ENCODE measurements at places on chromosomes 13 and 19.

DNA sequence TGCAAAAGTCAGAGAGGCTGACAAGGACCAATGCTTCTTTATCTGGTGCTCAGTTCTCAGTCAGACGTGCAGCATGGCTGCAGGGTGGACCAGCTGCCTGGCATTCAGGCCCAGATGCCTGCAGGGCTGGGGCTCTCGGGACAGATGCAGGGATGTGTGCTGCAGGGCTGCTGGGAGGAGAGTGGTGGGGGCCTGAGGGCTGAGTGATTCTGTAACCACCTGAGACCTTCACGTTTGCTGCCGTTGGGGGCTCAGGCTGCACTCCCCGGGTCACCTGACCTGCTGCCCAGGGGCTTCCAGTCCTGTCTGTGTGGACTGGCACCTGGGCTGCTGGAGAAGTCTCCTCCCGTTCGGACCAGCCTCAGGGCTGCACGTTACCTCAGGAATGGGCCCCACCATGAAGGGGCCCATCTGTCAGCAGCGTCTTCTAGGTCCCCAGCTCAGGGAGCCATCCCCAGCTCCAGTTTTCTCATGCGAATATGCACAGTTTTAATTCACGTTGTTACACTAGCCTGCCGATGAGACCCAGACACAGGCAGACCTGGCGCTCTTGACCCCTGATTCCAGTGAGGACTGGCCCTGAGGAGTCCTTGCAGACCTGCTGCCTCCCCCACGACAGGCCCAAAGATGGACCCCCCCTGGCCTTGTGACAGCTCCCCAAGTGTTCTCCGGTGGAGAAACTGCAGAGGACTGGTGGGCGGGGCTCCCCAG lies 16.9 kb downstream of the KCTD15 start:
- DNase-seq: no peak

DNA sequence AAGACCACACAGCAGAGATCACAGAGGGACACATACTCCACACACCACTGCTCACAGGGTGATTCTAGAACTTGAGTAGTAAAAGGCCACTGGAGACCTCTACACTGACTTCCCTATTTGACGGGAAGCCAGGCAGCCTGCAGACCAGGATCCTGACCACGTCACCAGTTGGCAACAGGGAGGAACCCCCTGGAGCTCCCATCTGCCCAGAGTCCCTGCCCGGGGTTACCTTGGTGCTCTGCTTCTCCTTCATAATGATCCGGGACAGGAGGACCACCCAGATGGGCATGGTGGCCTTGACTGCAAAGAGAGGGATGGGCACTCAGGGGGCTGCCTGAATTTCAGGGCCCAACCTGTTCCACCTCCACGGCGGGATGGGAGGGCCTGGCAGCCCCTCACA lies 932 bp downstream of the SLC35E1 start:
- no peak for DNase-seq

GRCh38 chr13:19767966-19768365 lies 14.8 kb downstream of the PSPC1 start:
- no peak for DNase-seq

- DNase-seq: no peak
Measured at GRCh38 chr13:24292481-24292880, 16.9 kb upstream of the C1QTNF9 start.

DNA sequence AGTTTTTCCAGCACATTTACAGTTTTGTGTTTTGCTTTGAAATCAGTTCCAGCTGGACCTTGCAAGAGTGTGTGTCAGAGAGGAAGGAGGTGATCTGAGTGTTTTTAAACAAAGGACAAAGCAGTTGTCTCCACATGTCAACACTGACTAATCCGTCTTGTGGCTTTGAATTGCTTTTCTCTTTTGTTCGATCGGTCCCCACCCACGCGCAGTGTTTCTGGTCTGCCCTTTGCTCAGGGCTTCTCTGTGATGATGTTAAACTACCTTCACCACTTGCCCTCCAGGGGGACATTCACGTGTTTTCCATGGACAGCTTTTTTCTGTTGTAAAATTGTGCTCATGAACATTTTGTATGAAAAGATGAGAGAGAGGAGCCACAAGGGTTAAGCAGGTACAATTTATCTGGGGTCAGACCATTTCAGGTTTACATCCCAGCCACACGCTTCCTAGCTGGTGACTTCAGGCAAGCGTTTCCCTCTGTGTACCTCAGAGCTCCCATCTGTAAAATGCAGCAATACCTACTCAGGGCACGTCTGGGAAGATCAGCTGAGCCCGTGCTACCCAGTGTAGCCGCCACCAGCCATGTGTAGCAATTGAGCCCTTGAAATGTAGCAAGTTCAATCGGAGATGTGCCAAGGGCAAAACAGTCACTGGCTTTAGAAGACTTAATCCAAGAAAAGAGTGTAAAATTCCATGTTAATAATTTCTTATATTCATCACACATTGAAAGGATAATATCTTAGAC lies 13.5 kb upstream of the PLA2G4C start:
- no peak for DNase-seq

DNA sequence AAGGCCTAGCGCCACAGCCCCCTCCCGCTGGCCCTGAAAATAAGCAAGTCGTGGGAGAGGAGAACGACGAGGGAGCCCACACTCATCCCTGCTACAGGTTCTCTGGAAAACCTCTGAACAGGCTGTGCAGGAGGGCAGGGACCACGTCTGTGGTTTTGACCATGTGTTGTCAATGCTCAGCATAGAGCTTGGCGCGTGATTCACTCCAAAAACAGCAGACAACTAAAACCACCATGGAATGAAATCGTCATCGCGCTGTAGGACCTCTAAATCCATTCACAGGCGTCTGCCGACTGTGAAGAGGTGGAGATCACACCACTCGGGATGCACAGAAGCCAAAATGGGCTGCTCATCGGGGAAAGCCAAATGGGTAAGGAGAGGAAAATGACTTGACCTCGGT lies 121.3 kb downstream of the COL4A1 start:
- no peak for DNase-seq

GRCh38 chr19:42289556-42290041 lies 12.3 kb upstream of the PRR19 start:
- DNase-seq: no peak

GRCh38 chr13:77476456-77476855 lies 59.0 kb upstream of the SCEL start:
- DNase-seq: no peak

DNA sequence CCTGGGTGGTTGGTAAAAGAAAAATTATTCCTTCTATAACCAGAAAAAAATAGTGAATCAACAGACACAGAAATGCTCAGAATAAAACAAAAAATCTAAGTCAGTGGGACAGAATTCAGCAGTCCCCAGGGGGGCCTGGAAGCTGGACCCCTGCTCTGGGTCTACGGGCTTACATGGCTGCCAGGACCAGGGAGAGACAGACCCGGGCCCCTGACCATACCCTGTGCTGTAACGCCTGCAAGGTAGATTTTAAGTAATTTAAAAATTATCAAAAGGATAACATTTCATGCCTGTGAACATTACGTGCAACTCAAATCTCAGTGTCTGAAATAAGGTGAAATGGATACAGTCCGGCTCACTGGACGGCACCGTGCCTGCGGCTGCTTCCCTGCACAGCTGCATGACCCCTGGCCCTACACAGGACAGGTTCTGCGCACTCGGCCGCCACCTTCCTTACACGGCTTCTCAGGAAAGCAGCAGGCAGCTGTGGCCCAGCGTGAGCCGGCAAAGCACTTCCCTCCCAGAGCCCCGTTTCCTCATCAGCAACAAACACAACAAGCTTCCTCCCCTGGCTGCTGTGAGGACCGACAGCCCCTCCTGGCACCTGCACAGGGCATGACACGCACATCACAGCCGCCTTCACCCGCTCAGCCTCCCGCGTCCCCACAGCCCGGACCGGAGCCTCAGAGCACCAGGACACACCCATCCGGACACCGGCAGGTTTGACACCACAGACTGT lies 22.2 kb downstream of the RASA3 start:
- no peak for DNase-seq

DNA sequence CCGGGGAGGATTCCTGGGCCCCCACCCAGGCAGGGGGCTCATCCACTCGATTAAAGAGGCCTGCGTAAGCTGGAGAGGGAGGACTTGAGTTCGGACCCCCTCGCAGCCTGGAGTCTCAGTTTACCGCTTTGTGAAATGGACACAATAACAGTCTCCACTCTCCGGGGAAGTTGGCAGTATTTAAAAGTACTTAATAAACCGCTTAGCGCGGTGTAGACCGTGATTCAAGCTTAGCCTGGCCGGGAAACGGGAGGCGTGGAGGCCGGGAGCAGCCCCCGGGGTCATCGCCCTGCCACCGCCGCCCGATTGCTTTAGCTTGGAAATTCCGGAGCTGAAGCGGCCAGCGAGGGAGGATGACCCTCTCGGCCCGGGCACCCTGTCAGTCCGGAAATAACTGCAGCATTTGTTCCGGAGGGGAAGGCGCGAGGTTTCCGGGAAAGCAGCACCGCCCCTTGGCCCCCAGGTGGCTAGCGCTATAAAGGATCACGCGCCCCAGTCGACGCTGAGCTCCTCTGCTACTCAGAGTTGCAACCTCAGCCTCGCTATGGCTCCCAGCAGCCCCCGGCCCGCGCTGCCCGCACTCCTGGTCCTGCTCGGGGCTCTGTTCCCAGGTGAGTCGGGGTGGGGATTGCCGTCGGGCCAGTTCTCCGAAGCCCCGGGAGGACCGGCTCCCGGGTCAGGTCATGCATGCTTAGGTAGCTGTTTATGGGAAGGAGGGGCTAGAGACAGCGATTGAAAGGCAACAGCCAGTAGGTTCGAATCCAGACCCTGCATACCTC lies at the start of gene ICAM1:
TSS of gene ICAM1 (plus strand) at position 505 of the 779 bp plus-strand sequence. CDS start at position 545, 40 bp downstream.
- DNase-seq: no peak

GRCh38 chr13:44433863-44434765 lies 60.5 kb downstream of the SERP2 start:
- no peak for DNase-seq

GRCh38 chr19:35754370-35755130 lies 2.3 kb downstream of the HSPB6 start:
- DNase-seq: no peak

DNA sequence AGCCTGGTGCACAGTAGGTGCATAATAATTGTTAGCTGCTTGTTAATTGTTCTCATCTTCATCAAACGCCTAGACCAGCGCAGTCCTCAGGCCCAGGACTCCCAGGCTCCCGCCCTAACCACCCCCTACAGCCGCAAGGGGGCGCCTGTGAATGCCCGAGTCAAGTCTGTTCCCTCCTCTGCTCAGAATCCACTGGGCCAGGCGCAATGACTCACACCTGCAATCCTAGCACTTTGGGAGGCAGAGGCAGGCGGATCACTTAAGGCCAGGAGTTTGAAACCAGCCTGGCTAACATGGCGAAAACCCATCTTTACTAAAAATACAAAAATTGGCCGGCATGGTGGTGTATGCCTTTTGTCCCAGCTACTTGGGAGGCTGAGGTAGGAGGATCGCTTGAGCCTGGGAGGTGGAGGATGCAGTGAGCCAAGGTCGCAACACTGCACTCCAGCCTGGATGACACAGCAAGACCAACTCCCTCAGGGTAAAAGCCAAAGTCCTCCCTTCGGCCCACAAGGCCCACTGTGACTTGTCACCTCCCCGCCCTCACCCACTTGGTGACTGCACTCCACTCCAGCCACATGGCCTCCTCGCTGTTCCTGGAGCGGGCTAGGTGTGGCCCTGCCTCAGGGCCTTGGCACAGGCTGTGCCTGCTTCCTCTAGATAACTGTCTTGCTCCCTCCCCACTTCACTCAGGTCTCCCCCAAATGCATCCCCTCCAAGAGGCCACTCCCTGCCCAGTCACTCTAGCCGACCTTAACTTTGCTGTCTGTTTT lies 9.1 kb downstream of the ZNF653 start:
- no peak for DNase-seq

DNA sequence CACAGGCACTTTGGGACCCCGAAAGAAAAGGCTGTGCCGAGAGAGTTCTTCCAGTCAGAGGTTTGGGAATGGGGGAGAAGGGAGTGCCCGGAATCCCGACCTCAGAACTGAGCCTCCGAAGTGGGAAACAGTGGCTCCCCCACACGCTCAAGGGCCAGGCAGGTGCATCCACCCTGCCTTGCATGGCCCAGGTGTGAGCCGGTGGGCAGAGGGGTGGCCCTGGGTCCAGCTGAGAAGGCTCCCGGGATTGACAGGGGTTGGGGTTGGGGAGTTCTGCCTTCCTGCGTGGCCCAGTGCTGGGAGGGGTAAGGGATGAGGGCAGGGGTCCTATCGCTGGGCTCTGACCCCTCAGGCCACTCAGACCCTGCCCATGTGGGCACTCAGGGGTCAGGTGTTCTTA lies 163.5 kb upstream of the TUBA3C start:
- DNase-seq: no peak

- peak; percentile 70 for DNase-seq
Measured at GRCh38 chr13:79745081-79745480, 264.1 kb downstream of the NDFIP2 start.

DNA sequence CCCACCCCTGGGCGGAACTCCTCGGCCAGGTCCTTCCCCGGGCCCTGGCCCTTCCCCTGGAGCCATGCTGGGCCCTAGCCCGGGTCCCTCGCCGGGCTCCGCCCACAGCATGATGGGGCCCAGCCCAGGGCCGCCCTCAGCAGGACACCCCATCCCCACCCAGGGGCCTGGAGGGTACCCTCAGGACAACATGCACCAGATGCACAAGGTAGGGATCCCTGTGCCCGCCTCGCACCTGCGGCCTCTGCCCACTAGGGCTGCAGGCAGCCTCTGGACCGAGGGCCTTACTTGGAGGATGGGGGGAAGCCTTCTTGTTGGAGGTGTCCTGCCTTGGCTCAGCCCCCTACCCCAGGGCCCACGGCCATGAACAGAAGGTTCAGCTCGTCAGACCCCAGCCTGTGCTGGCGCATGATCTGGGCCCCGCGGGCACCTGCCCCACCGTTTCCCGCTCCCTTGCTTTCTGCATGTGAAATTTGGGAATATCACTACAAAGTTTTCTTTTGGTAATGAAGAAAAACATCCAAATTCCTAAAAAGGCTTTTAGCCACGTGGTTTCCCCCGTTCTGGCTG lies 23.4 kb downstream of the SMARCA4 start:
- DNase-seq: no peak

- DNase-seq: no peak
Measured at GRCh38 chr19:39701291-39701690, 3.0 kb upstream of the LGALS14 start.

DNA sequence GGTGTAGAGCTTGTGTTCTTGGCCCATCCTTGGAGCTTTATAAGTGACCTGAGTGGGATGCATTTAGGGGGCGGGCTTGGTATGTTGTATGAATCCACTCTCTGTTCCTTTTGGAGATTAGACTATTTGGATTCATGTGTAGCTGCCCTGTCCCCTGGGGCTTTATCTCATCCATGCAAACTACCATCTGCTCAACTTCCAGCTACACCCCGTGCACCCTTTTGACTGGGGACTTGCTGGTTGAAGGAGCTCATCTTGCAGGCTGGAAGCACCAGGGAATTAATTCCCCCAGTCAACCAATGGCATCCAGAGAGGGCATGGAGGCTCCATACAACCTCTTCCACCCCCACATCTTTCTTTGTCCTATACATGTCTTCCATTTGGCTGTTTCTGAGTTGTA lies 6.1 kb downstream of the CLEC4M start:
- no peak for DNase-seq

GRCh38 chr13:23950736-23951510 lies 53.6 kb upstream of the C1QTNF9B start:
- DNase-seq: no peak

Data from cerebellum (tissue), 4 donors.